ENCODE measurements at places on chromosomes 2 and 18. TPM values are rescaled to one million over a fixed set of nuclear protein-coding genes. Genes with fewer than 3 reads are reported as not detected.

CXCR2 gene
- not detected for total RNA-seq

LRATD1 gene
- 0.51 TPM for total RNA-seq

REG3G gene
- not detected for total RNA-seq

FAM110C gene
- 0.26 TPM for total RNA-seq

SPC25 gene
- not detected for total RNA-seq

ACMSD gene
- total RNA-seq = not detected

BOK gene
- 42.4 TPM for total RNA-seq

TUBA4B gene
- not detected for total RNA-seq

SDC1 gene
- total RNA-seq = 56.8 TPM

KYNU gene
- total RNA-seq = 1.5 TPM

CCL20 gene
- total RNA-seq = not detected

PLEKHH2 gene
- total RNA-seq = 14.0 TPM

All from fibroblast of lung (primary cell).